Psoas muscle (tissue), 8 donors: ENCODE measurements at places on chromosomes 3 and 15.

DNA sequence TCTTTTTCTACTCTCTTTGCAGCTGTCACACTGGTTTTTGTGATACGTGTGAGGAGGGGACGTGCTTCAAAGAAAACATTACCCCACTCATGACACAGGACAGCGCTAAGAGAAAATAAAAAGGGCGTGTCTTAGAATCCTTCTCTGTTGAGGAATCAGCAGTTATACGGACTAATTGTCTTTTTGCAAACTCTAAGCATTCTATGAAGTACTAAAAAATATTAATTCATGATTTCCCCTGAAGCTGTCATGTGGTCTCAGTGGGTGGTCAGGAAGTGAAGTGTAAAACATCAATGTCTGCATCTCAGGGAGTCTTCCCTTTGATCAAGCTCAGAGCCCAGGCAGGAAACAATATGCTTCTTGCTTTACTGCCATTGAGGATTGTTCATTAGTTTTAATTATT, 117.5 kb upstream of the CRBN start:
- DNase-seq: no peak

GRCh38 chr3:77236118-77236517, 196.2 kb downstream of the ROBO2 start:
- DNase-seq: no peak

GRCh38 chr3:51947215-51947900, 5.2 kb downstream of the PARP3 start:
- DNase-seq: no peak

DNA sequence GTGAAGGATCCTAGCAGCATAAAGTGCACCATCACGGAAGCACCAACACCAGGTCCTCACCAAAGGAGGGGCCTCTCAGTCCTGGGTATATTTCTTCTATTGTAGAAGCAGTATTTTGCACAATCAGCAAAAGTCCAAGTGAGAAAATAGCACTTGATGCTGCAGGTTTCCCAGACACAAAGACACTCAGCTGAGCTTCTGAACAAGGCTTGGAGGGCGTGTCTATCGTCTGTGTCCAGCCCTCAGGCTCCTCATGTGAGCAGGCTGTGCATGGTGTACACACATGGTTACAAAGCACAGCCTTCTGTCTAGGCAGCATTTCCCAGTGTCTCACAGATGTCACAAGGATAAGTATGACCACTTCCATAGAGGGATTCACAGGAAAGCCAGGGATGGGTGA, 98.3 kb upstream of the SPATA12 start:
- no peak for DNase-seq

GRCh38 chr3:171028779-171029232, 2.3 kb upstream of the SLC2A2 start:
- DNase-seq: no peak

GRCh38 chr3:43531835-43532234, 90.0 kb downstream of the ANO10 start:
- no peak for DNase-seq

- DNase-seq: no peak
Measured at GRCh38 chr3:62859203-62859791, 15.9 kb downstream of the CADPS start.

GRCh38 chr3:43316783-43317460, 30.6 kb downstream of the SNRK start:
- no peak for DNase-seq

DNA sequence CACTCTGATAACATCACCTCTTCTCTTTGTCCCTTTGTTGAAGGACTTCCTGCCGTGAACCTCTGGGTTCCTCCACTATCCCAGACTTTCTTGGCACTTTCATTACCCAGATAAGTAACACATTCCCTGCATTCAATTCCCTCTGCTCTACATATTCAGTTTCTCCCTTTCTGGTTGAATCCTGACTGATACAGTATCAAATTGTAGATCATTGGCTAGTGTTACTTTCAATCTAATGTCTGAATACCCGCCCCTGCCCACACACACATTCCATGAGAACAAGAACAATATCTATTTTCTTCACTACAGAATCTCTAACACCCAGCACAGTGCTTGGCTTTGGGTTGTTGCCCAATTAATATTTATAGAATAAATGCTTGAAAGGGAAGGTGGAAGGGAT, 163.5 kb downstream of the ABHD5 start:
- DNase-seq: no peak

- DNase-seq: no peak
Measured at GRCh38 chr15:57446393-57446792, 70.1 kb downstream of the CGNL1 start.

DNA sequence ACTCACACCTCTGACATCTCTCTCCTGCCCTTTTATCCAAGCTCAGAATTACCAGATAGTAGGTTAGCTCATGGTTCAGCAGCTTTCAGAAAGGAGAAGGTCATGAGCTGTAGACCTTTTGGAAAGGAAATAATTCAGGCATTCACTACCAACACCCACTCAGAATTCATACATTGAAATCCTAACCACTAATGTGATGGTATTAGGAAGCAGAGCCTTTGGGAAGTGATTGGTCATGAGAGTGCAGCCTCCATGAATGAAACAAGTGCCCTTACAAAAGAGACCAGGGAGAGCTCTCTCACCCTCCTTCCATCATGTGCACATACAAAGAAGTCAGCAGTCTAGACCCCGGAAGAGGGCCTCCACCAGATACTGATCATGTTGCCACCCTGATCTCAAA, 315.8 kb upstream of the CCDC54 start:
- no peak for DNase-seq

DNA sequence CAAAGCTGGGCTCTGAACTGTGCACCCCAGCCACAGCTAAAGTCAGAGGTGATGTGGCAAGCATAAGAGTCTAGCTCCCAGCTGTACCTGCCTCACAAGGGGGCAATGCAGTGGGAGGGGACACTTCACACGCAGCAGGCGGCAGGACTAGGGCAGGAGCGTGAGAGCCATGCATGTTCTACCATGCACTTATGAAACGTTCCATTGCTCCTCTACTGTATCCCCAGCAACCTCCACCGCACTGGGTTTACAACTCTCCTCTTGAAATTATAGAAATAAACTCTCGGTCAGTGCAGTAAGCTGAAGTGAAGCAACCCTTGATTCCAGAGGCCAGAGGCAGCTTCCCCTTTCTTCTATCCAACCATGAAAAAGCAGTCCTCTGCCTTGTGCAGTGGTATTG, 298.6 kb upstream of the STT3B start:
- no peak for DNase-seq

DNA sequence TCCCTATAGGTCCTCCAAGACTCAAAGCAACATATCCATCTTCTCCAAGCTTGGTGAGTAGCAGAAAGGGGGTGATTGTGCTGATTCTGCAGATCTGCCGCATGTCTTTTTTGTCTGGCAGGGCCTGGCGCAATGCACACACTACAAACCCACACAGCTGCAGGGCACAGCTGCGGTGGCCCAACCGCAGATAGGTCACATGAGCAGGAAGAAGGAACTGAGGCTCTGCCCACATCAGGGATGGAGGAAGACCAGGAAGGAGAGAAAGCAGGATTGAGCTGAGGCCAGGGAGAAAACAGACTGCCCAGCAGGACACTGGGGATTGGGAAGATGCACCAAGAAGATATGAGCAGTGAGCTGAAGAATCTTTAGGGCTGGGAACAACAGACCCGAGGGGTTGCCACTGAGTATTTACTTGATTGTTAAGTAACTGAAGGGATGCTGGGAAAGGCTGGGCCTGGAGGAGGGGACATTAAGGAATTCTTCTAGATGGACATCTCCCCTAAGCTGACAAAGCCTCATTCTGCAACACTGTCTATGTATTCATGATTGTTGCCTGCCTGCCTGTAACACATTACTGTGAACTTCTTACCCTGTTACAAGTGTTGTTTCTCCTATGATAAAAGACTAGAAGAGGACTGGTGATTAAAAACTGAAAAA, 126.7 kb downstream of the MYLK start:
- peak; percentile 50 for DNase-seq

DNA sequence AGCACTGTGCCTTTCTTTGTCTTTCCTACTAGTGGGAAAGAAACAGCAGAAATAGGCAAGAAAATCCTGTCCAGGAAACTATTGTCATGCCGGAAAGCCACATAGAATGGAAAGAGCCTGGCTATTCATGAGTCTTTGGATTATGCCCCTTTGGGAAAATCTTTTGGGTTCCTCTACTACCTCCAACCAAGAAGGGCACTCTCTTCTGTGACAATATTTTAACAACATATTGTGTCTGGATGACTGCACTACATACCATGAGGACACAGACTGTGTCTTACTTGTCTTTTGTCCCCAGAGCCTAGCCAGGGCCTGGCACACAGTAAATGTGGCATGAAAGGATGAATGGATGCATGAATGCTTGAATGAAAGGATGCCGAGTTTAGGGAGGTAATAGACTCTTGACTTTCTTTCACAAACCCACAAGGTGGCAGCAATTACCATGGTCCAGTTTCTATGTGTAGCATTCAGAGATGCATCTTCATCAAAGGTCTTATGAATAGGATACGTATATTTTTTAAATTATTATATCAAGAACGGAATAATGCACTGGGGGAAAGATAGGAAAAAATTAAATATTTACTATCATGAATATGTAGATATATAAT, 30.3 kb downstream of the ARL14 start:
- DNase-seq: no peak

GRCh38 chr15:43190178-43190577, 5.0 kb downstream of the CCNDBP1 start:
- DNase-seq: peak; percentile 70

- DNase-seq: peak; percentile 64
Measured at GRCh38 chr15:90064911-90065681, 37.2 kb downstream of the IDH2 start.
